ENCODE measurements at places on chromosomes 6 and 20.

DNA sequence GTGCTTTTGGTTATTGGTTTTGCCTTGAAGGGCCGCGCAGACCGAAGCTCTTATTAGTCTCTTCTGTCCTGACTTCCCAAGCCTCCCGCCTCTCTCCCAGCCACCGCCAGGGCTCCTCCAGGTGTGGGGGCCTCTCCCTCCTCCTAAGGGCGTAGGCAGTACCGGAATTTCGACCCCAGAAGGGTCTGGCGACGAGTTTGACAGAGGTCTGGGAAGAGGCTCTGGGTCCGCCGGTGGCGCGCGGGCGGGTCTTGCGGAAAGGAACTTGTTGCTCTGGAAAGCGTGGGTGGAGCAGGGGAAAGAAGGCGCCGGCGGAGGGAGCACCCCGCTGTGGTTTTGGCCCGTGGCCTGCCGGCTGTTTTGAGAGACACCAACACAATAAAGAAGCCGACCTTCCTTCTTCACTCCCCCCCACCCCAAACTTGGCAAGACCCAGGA is 1.8 kb downstream of the PCSK2 start:
- no peak for DNase-seq

DNA sequence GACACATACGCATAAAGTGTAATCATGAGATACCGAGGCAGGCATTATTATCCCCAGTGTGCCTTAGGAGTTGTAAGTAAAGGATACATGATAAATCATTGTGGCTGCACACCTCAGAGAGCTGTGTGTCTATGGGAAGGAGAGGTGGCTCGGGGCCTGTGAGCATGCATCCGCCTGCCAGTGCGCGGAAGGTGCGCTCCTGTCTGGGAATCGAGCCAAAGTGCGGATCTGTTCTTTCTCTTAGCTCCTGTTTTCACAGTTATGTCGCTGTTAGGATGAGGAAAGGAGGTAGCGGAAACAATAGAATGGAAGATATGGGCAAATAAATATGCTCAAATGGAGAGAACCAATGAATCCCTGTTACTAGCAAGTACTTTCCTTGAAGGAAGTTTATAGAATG is 98.0 kb downstream of the ANKRD6 start:
- no peak for DNase-seq

- no peak for DNase-seq
These were observed 30.4 kb upstream of the HIVEP2 start for GRCh38 chr6:142975365-142975764.

DNA sequence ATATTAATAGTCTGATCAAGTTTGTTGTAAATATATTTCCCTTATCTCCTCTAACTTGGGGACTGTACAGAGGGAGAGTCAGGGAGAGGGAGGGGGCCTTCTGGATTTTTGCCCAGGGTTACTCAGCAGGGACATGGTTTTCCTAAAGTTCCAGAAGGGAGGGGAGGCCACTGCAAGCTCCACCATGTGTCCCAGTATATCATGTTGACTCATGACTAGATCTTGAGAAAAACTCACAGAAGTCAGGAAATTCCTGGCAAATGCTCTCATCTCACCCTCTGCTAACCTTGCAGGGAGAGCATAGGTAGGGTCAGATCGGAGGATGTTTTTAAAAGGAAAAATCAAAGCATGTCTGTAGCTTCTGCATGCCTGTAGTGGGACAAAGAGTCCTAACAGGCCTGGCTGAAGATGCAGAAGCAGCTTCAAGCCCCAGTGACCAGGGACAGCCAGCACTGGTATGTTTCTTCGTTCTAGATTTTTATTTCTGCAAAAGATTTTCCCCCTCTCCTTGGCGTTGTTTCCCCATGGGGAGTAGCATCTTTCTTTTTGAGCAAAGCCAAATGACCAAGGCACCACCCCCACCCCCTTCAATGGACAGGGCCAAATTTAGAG is 272.9 kb upstream of the SUPT3H start:
- DNase-seq = no peak

DNA sequence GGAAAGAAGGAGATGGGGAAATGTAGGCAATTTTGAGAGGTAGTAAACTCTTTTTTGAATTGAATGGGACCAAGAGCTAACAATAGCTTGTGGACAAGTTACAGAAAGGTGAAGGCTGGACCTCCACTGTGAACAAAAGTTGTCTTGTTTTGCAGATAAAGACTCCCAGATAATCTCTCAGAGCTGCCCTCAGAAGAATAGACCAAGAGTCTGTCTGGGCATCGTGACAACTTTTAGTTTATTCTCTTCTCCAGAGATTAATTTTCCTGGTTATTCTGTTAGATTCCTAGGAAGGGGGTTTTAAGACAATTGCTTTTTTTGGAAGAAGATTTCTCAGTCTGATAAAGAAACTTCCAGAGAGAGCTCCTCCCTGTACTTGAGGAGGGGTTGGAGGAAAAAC is 161.9 kb downstream of the COL19A1 start:
- DNase-seq = no peak

DNA sequence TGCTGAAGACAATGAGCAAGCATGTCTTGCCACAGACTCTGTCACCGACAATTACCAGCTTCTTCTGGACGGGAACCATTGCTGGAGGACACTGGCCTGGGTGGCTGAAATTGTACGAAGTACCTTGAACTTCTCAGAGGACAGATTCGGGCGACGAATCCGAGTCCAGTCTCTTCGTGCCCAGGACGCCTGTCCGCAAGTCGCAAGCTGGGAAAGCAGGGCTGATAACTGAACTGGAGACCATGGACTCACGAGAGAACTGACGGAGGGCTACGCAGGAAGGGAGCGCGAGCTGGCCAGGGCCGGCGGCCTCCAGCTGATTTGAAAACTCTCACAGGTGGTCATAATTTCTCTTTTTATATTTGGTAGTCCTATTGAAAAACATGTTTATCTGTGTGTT is 1229.5 kb upstream of the MAP3K7 start:
- no peak for DNase-seq
